ENCODE measurements at places on chromosomes 1 and 21.

GRCh38 chr1:233364695-233365539, 37.4 kb downstream of the MAP3K21 start:
- DNase-seq = peak; percentile 46

DNA sequence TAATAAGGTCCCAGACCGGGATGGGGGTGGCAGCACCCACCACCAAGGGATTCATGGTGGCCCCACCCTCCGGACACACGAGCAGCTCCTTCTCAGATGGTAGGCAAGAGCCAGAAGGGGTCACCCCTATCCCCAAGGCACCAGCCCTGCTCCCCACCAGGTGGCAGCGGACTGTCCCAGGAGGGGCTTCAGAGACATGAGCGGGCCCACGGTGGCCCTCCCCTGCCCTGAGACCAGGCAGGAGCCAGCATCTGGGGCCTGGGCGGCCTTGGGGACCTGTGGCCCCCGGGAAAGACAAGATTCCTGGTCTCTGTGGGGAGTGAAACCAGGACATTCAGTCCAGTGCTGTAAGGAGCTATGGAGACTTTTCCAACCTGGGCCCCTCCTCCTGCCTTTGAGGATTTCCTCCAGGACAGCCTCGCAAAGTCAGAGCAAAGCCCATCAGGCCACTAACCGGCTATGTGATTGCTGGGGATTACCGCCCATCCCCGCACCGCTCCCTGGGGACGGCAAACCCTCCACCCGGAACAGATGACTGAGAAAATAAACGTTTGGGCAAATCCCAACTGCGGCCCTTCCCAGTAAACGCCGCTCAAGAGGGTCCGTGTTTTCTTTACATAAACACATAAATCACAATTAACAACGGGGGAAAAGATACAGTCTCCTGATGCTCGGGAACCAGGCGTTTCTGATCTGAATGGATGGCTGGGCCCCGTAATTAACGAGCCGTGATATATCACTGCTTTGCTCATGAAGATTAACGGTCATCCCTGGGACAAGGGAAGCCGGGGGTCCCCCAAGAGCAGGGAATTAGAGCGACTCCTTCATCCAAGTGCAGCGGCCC, 50.9 kb upstream of the ARHGEF16 start:
- no peak for DNase-seq

DNA sequence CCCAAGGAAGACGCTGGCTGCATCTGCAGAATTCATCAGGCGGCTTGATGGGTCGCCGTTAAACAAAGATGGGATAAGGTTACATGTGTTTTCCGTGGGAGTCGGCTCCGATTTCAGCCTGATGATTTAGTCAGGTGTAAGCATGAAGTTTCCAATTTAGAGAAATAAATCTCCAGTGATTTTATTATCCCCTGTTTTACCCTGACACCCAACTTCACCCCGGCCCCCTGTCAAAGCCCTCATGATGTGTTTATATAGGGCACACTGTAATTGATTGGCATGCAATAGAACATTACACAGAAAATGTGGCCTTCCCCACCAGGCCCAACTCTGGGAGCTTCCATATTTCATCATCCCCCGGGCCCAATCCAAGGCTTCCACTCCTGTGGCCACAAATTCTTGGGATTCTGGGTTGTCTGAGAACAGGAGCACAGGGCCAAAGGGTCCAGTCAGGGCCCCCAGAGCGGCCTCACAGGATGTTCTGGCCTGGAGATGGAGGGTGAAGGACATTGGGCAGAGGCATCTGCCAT, 72.5 kb downstream of the FOXD2 start:
- no peak for DNase-seq

DNA sequence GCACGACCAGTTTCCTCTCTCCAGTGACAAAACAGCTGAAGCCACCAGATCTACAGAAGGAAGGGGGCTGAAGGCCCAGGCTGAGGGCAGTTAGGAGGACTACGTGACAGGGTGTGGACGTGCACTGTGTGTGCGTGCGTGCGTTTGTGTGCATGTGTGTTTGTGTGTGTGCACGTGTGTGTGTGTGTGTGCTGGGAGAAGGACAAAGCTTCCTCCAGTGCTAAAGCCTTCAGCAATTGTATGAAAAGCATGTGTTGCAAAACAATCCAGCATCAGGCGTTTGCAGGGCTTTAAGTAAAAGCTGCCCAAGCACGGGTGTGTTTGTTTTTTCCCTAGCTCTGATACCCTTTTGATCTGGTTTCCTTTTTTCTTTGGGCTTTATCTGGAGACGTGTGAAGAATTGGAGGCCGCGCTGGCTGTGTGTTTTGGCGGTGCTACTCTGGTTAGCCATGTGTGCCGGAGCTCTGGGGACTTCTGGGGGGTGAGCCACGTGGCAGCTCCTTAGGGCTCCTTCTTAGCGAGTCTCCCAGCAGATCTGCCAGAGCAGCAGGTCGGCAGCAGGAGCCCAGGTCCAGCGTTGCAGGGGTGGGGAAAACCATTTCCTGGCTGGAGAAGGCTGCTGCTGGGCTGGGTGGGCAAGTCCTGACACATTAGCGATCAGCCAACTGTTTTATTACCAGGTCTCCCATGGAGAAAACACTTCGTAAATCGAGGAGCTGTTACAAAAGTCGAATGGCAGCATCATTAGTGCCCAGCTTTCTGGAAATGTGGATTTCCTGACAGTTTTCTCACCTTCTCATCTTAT, 73.4 kb downstream of the UCK2 start:
- DNase-seq = peak; percentile 30

- no peak for DNase-seq
These were observed 15.8 kb downstream of the GADD45A start for GRCh38 chr1:67700692-67701410.

GRCh38 chr1:164760569-164760968, 201.6 kb downstream of the PBX1 start:
- DNase-seq = peak; percentile 52

DNA sequence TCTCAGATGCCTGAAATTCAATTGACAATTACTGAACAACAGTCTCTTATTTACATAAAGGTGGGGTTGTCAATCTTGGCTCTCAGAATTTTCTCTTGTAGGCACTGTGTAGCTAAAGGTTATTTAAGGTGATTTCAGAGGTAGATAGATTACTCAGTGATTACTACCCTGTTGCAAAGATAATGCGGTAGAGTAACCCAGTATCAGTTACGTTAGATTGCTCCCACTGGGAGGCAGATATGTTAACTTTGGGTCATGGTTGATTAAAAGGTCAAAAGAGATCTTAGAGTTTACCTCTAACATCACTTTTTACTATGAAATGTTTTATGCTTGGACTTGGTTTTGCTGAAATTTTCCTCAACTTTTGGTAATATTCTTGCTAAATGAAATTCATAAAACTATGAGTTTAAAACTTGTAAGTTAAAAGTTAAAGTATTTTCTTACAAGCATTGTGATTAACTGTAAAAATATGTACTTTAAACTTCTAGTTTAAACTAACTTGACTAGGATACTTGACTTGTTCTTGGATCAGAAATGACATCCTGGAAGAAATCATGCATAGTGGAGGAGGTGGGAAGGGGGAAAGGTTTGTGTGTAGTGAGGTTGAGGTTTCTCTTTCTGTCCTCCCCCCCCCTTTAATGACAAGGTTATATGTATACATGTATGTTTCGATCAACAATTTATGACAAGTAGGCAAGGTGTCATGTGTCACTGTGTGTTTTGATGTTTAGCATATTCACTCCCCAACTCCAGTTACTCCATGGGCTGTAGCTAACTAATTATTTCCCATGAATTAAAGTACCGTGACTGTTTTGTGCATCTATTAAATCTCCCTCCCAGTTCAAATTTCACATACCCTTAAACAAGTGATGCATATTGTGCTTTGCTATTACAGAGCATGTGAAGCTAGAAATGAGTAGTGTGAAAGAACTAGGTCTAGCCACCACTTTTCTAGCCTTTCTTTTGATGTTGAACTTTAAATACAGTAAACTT, 2.9 kb downstream of the LAMC1 start:
- no peak for DNase-seq

DNA sequence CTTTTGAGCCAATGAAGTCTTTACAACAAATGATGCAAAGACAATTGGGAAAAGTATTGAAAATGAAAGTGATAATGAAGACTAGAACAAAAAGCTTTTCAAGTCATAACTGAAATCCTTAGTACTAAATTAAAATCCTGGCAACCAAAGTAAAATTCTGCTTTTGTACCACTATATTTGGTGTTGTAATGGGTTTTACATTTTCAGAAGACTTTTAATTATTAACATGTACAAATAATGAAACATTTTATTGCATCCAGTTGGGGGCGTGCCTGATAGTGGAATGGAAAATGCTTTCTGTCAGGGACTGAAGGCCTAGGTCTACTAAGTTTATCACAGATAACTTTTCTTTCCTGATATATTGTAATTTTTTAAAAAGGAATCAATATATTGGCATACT, 89.4 kb downstream of the SDCCAG8 start:
- DNase-seq = peak; percentile 18

Data from GM03348 (cell line).